IMR-90 (cell line): ENCODE measurements at places on chromosomes 2 and 18.

DNA sequence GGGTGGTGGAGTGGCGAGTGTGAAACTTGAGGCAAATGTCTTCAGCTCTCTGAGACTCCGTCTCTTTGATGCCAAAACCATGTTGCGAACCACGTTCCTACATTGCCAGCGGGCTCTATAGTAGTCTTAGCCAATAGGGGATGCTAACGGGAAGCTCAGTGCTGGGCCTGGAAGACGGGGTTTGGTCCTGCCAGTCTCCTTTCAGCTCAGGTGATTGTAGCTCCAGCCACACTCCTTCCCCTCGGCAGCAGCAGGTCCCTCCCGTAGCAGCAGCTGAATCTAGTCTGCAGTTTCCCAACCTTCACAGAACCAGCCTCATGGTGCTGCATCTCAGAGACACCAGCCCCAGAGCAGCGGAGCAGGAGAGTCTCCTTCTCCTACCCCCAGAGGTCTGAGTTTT, 109.7 kb downstream of the TFCP2L1 start:
- no peak for DNase-seq

DNA sequence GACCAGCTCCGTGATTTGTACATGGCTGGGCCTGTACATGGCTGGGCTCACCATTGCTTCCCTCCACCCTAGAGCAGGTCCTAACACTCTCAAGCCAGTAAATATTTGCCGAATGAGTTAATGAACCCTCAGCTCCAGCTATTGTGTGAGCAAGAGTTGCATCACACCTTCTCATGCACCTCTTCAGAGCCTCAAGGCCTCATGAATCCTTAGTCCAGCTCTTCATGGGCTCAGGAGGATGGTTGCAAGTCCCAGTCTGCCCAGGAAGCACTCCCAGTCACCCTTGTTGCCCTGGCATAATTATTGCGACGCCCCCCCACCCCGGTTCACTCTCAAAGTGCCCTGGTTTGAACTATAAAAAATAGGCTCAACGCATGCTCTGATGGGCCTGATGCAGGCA, 30.1 kb upstream of the GNAL start:
- no peak for DNase-seq

- DNase-seq, result no peak
These were observed 233.7 kb upstream of the SPOPL start for GRCh38 chr2:138267902-138268254.

DNA sequence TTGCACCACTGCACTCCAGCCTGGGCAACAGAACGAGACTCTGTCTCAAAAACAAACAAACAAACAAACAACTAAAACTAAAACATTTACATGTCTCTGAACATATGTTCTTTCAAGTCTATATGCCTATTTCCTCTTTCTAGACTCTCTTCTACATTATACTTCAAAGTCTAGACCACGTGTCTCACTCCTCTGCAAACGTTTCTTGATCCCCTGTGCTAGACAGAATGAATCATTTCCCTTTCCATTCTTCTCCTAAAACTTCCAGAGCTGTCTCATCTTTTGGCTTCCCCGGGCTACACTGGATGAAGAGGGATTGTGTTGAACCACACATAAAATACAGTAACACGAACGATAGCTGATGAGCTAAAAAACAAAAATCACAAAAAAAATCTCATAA, 67.1 kb downstream of the BAZ2B start:
- peak; percentile 12 for DNase-seq

DNA sequence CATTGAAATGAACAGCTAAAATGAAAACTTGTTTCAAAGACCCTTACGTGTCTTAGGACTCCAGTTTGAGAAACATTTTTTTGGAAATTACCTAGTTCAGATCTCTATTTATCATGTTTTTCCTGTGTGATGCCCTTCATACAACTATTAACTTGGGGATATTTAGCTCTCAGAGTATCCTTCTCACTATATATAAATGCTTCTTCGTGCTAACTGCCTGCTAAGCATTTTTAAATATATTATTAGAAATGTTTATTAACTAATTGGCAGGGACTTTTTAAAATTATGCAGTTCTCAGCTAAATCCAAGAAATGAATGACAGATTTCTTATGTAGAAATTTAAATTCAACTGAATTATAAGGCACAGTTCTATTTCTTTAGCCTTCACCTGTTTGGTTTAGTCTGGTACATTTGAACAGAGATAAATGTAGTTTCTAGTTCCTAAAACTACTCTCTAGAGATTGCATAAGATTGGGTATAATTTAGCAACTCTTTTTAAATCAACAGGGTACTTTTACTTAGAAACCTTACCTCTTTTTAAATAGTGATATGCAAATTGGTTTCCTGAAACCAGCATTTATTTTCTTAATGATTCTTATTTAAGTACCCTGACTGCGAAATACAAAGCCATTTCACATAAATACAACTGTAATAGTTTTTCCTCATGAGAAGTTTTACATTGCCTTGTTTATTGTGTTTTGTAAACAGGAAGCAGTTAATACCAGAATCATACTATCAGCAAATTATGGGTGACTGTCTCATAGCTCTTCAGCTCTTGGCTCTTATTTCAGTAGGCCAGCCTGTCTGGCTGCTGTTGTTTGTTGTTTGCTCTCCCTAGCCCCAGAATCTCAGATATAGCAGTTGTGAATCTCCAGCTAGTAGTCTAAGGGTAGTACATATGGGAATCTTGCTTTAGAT, 140.7 kb downstream of the PTRHD1 start:
- DNase-seq, result peak; percentile 2

DNA sequence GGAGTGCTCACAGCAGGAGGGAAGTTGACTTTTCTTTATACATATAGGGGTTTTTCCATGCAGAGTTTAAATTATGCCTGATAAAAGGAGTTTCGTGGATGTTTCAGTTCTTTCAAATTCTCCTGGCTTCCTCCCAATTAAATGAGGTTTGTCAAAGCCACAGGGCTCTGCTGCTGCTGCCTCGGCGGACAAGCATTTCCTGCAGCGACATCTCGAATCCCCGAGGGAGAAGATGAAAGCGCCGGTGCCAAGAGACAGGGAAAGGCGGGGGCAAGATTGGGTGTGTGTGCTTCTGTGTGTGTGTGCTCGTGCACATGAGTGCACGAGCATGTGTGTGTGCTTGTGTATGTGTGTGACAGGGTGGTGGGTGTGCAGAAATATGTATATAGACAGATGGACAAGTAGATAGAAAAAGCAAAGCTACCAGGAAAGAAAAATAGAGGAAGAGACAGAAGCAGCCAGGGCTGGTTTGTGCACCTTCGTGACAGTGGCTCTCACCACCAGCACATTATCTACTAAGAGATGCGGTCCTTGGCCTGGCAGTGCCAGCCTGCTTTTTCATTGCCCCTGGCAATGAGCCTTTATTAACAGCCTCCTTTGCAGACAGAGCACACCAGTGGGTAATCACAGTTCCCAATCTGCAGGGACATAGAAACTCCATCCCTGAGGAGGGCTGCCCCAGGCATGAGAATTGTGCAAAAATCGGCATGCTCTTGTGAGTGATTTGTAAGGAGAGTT, 76.2 kb downstream of the CDK15 start:
- DNase-seq, result peak; percentile 70

DNA sequence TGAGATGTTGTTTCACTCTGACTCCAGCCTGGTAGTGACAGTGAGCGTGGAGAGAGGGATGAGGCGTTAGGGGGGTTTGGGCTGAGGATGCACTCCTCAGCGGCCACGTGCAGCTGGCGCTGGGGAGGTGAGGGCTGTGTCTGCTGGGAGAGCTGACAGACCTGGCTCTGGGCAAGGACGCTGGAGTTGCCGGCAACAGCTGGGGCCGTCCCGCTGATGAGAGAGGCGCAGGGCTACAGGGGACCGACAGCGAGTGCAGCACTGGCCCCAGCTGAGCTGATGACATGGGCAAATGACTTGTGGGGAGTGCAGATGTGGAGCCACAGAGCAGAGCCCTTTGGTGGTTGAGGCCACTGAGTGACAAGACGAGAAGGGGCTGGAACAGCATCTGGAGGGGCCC, 38.4 kb downstream of the COA5 start:
- no peak for DNase-seq

DNA sequence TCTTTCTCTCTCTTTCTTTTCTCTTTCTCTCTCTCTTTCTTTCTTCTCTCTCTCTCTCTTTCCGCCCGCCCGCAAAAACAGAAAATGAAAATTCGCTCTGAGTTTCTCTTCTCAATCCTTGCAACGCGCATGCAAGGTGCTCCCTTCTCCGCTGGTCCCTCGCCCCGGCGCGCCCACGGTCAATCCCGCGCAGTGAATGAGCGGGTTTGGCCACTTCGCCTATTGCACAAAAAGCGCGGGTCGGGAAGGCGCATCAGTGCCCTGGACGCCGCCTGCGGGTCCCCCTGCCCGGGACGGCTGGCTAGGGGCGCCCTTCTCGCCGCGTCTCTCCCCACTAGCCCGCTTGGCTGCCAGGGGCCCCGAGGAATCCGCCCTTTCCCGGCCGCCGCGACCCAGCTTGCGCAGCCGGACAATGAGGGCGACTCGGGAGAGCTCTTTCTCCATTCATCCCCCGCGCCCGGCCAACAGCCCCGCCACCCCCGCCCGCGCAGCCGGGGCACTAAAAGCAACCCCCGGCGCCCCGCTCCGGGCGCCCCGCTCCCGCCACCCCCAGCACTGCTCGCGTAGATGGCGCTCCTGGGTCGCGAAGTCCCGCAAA, 706 bp downstream of the LAMA1 start:
- no peak for DNase-seq

DNA sequence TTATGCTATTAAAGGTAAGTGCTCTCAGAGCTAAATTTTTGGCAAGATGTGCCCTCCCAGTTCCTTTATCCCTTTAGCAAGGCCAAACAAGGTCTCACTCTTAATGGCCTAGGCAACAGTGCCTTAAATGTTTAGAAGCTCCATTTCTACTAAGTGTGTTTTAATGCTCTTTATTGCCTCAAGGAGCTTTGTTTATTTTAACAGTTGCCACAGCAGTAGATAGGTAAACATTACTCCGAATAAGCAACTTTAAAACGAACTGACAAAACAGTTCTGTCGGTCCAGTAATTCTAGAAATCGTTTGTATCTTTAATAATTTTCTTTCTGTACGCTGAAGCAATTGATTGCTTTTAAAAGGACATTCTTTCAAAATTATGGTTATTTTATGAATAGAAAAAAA, 74.5 kb downstream of the PIEZO2 start:
- DNase-seq, result peak; percentile 11

DNA sequence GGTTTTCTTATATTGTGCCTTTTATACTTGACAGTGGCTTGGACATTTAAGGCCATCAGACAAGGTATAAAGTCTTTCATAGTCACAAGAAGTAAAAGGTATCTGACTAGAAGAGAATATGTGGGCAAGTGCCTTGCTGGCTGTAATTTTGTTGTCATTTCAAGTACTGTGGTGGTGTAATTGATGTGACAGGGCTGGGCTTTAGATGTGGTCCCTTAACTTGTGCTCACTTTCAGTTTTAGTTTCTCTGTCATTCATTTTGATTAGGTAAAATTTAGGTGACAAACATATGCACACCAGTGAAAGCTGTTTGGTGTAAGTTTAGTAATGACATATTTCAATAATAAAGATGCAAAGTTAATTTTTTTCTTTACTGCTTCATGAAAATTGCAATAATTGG, 31.2 kb upstream of the TBR1 start:
- no peak for DNase-seq

- no peak for DNase-seq
These were observed 21.0 kb upstream of the CDKL4 start for GRCh38 chr2:39264733-39265132.

DNA sequence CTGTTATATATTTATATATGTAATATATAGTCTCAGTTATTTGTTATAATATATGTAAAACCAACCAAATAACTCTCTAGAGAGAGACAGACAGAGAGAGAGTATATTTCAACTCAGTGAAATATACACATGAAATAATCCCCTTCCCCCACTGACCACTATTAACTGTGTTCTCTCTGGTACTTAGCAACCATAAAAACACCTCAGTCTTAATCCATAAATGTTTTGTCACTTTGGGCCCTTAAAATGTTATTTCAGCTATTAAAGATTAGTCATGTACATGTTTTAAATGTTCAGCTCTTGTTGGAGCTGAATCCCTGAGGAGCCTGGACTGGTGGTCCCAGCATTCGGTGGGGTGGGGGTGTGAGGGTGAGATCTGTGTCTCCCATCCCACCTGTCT, 122.2 kb upstream of the MAP3K20 start:
- no peak for DNase-seq

DNA sequence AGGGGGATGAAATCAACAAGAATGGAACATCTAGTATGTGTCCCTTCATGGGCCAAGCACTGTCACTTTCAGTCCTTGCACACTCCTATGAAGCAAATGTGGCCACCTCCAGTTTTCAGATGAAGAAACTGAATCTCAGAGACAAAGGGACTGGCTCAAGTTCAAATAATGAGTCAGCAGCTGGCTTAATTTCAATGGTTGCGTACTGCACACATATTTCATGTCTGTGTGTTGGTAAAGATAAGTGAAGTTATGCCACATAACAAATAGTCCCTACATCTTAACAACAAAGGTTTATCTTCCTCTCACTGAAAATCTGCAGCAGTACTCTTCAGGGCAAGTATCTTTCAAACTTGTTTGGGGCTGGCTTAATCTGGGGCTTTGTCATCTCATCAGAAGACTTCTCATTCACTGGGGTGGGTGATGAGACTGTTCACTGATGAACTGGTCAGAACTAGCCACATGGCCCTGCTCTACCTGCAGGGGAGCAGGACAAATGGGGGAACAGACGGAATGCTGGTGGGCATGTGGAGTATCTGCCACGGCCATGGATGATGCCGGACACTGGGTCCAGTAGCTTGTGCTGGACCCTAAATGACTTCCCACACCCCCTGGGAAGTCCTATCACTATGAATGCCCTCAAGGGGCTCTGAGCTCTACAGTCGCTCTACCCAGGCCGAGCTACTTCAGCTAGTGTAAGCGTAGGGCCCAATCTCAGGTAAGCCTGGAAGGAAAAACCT, 263.2 kb downstream of the CYP26B1 start:
- DNase-seq, result peak; percentile 57

DNA sequence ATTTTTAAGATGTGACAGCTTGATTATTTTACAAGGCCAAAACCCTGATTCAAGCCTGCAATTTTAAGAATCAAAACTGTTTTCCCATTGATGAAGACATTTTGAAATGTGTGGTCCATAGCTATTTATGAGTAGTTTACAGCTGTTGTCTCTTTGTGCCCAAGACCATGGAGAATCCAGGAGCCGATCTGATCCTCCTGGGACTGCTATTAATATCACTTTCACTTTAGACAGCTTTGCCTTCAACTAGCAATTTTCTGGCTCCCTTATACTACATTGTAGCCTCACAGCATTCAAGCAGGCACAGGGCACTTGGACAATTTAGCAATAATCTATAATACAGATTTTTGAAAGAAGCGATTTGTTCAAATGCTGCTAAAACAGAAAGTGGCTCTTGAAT, 172.9 kb downstream of the SLC8A1 start:
- peak; percentile 24 for DNase-seq

DNA sequence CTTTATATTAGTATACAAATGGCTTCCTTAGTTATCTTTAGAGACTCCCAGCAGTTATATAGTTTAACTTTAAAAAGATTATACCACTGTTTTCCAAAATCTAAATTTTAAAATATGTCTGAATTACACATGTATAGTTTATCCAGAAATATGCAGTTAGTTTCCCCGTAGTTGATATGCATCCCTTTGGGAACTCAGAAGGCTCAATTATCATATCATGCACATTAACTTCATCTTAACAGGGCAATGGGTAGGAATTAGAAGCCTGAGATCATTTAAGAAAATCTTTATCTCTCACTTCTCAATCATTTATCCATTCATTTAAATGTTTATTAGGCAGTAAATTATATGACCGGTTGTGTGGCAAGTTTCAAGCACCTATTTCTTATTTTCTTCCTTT, 27.2 kb downstream of the NLRC4 start:
- no peak for DNase-seq
